ENCODE measurements at places on chromosomes 13 and 19.
A peak's percentile ranks its signal among the peaks of the same experiment; 100 is the strongest.

GRCh38 chr19:5281588-5281987, 59.0 kb downstream of the PTPRS start:
- no peak for DNase-seq

GRCh38 chr13:110001670-110002275, 215.4 kb upstream of the IRS2 start:
- peak; percentile 46 for DNase-seq

DNA sequence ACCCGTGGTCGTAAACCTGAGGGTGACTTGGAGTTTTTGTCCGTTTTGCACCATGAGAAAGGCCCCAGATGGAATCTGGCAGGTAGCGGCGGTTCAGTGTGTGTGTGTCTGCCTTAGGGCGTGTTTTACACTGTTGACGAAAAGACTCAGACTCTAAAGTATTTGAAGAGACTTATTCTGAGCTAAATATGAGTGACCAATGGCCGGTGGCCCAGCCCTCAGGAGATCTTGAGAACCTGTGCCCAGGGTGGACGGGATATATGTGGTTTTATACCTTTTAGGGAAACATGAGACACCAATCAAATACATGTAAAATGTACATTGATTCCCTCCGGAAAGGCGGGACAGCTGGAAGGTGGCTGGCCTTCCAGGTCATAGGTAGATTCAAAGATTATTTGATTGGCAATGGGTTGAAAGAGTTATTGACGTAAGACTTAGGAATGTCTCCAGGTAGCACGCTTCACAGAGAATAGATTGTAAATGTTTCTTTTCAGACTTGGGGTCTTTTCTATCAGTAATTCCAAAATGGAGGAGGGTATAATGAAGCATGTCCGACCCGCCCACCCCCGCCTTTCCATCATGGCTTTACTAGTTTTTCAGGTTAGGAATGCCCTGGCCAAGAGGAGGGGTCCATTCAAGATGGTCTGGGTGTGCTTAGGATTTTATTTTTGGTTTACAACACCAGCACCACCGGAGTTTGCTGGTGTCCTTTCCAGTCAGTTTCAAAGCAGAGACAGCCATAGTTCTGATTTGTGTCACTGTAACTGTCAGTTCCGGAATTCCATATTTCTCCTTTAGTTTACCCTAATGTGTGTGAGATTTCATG, 1.0 kb upstream of the ZNF529 start:
- DNase-seq: peak; percentile 33

DNA sequence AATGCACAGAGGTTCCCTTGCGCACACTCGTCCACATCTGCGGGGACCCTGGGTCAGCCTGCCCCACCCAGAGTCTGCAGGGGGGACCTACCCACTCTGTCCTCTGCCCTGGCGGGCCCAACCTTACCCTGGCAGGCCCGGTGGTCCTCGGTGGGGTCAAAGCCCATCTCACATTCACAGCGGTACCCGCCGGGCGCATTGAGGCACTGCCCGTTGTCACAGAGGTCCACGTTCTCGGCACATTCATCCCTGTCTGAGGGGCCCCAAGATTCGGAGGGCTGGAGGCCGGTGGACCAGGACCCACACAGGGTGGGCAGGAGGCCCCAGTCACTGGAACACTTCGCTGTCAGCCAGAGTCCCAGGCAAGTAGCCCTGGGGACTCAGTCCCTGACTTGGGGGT, 38.5 kb downstream of the FBN3 start:
- no peak for DNase-seq

GRCh38 chr19:30671622-30672051, 299.5 kb downstream of the ZNF536 start:
- DNase-seq: no peak

GRCh38 chr19:29098091-29098490, 114.9 kb downstream of the UQCRFS1 start:
- DNase-seq: no peak

- peak; percentile 75 for DNase-seq
Observed at GRCh38 chr19:16470911-16471811, 609 bp downstream of the EPS15L1 start.

GRCh38 chr13:51501592-51502152, 48.8 kb upstream of the INTS6 start:
- peak; percentile 75 for DNase-seq

DNA sequence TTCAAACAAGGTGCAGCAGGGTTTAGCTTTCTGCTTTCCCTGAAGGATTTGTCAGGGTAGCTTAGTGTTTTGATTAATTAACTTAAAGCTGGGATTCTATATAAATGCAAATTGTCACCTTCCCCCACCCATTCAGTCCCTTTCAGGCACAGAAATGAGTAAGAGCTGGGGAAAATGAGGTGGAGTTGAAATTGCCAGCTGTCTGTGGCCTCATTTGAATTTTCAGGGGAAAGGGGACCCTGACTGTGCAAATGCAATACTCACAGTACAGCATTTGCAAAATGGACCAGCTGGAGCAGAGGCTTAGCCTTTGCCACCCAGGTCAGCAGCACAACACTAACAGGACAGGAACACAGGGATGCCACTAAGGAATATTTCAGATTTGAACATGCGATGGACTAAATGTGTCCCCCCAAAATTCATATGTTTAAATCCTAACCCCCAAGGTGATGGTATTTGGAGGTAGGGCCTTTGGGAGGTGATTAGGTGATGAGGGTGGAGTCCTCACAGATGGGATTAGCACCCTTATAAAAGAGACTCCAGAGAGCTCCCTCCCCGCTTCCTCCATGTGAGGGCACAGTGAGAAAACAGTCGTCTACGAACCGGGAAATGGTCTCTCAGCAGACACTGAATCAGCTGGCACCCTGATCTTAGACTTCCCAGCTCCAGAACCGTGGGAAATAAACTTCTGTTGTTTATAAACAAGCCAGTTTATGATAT, 59.5 kb upstream of the CYSLTR2 start:
- DNase-seq: no peak

GRCh38 chr13:102838982-102839381, 6.8 kb upstream of the ERCC5 start:
- DNase-seq: no peak

- DNase-seq: peak; percentile 94
Observed at GRCh38 chr13:30002577-30002976, 152.2 kb upstream of the UBL3 start.

DNA sequence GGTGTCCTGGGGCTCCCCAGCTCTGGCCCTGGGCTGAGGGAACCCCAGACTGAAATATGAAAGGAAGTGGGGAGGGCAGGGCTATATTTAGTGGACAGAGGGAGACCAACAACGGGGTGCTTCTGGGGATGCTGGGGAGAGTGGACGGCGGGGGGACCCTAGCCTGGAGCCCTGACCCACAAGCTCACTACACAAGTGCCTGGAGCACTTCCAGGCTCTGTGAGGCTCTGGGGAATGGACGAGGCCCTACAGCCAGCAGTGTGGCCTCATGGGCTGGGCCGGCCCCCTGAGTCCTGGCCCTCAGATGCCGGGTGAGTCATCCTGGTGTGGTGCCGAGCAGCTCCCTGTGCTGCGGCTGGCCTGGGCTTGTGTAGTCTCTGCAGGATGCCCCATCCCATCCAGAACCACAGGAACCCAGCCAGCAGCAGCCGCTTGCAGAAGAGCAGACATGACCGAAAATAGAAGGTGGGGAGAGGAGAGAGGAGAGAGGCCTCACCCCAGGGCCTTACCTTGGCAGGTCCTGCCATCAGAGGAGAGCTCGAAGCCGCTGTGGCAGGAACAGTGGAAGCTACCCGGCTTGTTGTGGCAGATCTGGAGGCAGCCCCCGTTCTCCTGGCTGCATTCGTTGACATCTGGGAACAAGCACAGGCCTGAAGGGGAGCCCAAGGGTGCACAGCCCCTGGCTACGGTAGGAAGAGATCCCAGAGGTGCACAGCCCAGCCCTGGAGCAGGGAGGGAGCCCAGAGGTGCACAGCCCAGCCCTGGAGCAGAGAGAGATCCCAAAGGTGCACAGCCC, 26.1 kb downstream of the GAS6 start:
- peak; percentile 96 for DNase-seq

DNA sequence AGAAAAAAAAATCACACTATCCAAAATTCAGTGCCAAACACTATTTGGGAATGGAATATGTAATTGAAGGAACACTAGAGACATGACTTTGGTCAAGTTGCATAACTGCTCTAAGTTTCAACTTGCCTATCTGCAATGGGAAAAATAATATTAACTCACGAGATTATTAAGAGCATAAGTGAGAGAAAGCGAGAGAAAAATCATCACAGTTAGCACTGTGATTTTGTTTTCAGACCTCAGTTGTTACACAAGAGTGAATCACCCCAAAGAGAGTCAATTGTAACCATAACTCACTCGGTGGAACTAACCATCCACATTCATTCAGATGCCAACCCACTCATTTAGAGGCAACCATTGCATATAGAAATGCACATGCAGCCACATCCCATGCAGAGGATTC, 147.1 kb downstream of the NHLRC3 start:
- DNase-seq: peak; percentile 65

DNA sequence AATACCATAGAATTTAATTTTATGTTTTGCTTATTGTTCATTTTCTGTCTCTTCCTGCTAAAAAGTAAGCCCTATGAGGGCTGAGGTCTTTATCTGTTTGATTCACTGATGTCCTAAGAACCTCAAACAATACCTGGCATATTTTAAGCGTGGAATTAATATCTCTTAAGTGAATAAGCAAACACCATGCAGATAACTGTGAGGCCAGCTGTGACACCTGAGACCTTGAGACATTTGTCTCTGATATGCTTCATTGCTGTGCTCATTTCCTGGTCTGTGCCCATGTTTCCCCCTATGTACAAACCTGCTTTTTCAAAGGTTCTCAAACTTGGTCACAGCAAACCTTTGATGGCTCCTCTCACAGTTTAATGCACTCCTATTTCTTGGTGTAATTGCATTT, 254.6 kb downstream of the COG6 start:
- no peak for DNase-seq

DNA sequence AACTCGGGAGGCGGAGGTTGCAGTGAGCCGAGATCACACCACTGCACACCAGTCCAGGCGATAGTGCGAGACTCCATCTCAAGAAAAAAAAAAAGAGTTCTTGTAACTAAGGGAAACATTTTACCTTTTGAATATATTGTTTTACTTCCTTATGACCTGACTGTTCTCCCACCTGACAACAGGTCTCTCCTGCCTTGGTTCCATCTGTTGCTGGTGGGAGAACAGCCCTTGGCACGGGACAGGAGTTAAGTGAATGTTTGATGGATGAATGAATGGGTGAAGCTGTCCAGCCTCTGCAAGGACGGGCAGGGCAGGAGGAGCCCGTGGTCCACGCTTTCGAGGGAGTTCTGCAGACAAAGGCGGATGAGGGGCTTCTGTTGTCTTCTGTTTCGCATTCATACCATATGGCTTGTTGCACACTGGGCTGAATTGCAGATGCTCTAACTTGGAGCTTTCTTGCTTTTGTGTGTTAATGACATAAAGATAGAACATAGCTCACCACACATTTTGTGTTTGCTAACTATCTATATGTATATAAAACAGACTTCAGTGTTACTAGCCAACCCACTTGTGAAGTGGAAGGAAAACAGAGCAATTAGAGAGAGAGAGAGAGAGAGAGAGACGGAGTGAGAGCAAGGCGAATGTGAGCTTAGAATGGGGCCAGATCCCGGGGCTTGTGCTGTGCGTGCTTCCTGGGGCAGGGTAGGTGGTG, 16.2 kb upstream of the CCNE1 start:
- DNase-seq: no peak

GRCh38 chr19:47093841-47094240, 19.7 kb downstream of the ZC3H4 start:
- DNase-seq: no peak

DNA sequence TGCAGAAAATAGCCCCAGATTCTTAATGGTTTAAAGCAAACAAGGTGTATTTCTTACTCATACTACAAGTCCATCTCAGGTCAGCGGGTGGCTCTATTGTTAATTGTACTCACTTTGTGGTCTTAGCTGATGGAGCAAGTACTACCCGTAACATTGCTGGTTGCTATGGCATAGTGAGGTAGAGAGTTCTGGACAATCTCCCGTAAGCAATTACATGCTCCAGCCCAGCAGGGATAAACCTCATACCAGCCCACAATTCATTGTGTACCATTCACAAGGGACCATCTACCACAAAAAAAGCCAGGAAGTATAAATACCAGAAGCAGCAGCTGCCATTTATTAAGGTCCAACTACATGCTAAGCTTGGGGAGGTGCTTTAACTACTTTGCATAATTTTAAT, 167.1 kb downstream of the PCDH9 start:
- DNase-seq: no peak

DNA sequence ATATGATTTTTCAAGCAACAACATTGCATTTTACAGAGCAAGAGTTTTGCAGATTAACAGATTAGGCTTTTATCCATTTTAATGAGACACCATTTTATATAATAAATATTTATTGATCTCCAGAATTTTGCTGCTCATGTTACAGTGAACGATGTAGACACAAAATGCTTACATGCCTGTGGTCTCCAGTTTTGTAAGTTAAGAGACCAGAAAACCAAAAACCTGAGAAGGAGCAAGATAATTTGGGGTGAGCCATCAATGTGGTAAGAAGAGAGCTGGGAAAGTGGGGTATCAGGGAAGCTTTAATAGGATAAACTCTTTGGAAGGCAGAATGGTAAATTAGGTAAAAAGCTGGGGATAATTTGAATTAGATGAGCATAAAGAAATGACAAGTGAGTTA, 2100.5 kb upstream of the PCDH20 start:
- DNase-seq: no peak

DNA sequence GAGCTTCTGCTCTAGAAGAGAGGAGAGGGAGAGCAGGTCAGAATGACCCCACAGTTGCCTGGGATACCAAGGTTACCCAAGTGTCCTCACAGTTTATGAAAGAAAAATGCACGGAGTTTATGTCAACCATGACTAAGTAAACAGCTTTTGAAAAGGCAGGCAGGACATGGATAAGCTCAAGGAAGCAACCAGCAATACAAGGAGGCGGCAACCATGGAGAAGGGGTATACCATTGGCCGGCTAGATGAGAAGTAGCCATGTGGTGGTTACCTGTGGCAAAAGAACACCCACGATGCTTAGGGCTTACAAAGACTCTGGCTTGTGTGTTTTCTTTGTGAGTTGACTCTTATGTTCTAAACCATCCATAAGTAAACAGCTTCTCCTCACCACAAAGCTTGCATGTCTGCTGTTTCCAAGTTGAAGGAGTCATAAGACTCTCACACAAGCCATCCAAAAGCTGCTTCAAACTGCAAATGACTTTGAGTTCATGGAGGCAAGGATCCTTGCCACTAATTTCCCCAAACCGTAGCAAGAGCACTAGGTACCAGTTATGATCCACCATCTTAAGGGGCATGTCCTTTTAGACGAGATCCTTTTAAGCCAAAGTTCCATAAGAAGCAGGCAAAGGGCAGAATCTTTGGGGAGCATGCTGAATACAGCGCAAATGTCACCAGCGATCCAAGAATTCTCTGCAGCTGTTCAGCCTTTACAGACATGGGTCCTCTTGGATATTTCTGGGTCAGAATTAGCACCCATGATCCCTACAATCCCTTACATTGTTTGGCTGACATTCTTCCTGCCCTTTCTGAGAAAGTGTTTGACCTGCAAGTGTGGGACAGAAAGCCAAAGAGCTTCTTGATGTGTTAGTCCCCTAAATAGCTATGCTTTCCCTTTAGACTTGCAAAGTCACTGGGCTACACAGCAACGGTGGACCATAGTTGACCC, 74.8 kb upstream of the IPO5 start:
- DNase-seq: peak; percentile 34

- DNase-seq: no peak
Observed at GRCh38 chr13:27961227-27962085, 7.7 kb downstream of the CDX2 start.

All from bronchial epithelial cell (primary cell).